ENCODE measurements at places on chromosomes 3 and 15. TPM values are rescaled to one million over a fixed set of nuclear protein-coding genes. Genes with fewer than 3 reads are reported as not detected.

- no peak for DNase-seq
These were observed 171.7 kb downstream of the C3orf38 start for GRCh38 chr3:88321363-88322050.

DNA sequence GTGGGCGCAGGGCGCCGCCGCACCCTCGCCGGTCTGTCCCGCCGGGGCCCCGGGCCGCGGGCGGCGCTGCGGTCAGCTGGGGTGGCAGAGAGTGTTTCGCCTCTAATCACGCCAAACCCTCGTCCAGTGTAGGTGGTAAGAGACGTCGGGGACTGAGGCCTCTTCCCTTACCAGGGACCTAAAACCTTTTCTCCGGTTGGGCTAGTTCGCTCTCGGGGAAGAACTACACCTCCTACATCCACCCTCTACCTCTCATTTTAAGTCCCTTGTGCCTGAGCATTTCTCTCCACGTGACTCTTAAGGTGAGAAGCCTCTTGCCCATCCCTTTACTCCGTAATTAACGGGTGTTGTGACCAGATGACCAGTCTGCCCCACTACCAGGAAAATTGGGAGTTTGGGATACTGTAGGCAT is 520 bp downstream of the TMEM42 start:
- peak; percentile 36 for DNase-seq

DISP2 gene
- polyA plus RNA-seq = 3.9 TPM

INAFM2 gene
- polyA plus RNA-seq = 12.7 TPM

GRCh38 chr3:57545636-57546268 is 1.6 kb upstream of the DNAH12 start:
- no peak for DNase-seq

CHRM5 gene
- polyA plus RNA-seq = 0.03 TPM

GRCh38 chr3:13161021-13161759 is 88.0 kb upstream of the IQSEC1 start:
- no peak for DNase-seq

- peak; percentile 78 for DNase-seq
These were observed at the start of gene MYD88 for GRCh38 chr3:38138349-38139190. MYD88 (plus strand) TSS chr3:38138661; CDS start chr3:38138701, 40 bp downstream.

- DNase-seq = no peak
These were observed 5.3 kb upstream of the BCL6 start for GRCh38 chr3:187750513-187751123.

DNA sequence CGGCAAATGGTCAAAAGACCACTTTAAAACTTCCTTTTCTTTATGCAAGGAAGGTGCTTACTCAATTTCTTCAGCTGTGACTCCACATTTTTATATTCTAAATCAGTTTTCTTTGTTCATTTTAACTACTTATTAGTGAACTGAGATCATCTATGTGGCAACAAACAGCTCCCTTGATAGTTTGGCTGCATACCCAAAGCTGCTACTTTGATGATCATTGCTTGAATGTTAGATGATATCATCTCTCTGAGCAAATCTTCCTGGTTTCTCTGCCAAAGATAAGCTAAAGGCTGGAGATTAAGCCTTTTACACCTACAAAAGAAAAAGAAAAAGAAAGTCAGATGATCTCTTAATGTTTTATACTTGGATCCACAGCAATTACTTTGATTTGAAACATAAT is 95.5 kb downstream of the DPH6 start:
- DNase-seq = no peak

SERINC4 gene
- polyA plus RNA-seq = 0.33 TPM

DNA sequence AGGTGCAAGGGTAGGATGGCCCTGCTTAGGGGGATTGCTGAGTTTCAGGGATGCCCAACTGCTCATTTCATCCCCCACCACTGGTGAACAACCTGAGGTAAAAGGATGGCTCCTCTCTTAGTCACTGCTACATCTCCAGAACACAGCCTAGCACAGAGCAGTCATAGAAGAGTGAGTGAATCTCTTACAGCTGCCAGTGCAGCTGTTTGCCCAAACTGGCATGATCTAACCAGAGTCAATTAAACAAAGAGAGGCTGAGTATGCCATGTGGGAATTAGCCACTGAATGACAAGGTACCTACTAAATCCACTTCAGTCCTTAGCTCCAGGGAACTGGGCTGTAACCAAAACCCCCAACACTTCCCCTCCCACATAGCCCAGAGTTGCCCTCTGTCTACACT is 6.8 kb upstream of the NCKIPSD start:
- DNase-seq = no peak

GRCh38 chr3:189808246-189809007 is 177.2 kb downstream of the TP63 start:
- no peak for DNase-seq

GRCh38 chr15:64146885-64147681 is 4.4 kb upstream of the SNX22 start:
- no peak for DNase-seq

CCR2 gene
- polyA plus RNA-seq = 1.0 TPM

DNA sequence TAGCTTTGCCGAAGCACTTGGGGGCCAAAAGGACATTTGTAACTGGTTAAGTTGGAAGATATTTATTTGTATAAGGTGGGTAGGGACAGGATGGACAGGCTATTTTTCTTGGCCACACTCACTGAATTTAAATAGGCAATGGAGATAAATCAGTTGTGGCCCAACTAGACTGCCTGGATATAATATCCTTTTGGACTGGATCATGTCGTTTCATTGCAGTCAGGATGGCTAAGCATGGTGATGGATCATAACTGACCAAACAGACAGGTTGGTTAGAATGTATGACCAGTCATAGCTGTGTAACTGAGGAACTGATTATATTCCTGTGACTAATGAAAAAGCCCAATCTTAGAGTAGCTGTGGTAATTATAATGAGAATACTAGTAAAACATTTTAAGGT is 284.0 kb downstream of the LPP start:
- no peak for DNase-seq

DNA sequence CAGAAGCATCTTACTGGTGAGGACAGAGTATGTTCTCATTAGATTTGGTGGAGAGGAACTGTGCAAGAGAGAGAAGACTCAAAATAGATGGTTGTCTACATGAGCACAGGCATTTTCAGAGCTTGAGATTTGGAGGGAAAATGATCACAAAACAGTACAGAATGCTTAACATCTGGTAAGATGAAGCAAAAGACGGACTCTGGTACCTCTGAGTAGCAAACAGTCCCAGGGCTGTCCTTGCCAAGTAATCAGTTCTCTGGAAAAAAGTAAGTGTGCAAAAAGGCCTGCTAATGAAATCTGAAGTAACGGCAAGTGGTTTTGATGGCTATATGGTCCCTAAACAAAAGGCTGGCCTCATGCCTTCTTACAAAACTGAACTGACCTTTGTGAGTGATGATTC is 414.2 kb downstream of the CNTN4 start:
- DNase-seq = no peak

DNA sequence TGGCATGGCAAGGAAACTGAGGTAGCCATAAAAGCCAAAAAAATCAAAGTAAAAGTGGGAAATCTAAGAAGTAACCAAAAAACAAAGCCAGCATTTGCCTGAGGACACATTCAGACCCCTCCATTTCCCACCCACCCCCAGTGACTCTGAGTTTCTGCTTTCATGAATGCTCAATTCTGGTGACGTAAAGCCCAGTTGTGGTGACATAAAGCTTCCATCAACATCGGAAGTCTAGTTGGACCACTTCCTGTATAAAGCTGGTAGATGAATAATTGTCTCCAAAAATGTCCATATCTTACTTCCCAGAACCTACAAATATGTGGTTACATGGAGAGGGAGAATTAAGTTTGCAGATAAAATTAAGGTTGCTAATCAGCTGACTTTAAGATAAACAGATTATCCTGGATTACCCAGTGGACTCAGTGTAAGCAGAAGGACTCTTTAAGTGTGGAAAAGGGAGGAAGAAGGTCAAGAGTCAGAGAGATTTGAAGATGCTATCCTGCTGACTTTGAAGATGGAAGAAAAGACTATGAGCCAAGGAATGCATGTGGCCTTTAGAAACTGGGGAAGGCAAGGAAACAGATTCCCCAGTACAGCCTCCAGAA is 62.0 kb upstream of the ST3GAL6 start:
- DNase-seq = no peak

- DNase-seq = no peak
These were observed 483 bp downstream of the IQCF6 start for GRCh38 chr3:51778554-51778953.

LSG1 gene
- polyA plus RNA-seq = 26.4 TPM

AP3B2 gene
- polyA plus RNA-seq = 0.53 TPM

DNA sequence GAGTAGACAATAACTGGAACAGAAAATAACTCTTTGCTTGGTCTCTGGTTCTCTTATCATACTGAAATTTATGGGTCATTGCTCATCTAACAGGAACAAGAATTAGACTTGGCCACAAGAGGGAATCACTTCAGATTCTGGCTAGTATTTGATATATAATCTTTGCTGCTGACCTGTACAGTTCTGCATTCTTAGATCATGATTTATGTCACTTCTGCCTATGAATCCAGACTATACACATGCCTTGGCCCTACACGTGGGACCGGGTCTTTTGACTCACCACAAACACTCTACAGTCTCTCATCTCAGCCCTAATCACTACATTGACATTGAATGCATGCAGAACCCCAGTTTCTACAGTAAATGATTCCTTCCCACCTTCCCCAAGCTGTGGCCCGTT is 162.5 kb upstream of the SOX2 start:
- DNase-seq = no peak

DNA sequence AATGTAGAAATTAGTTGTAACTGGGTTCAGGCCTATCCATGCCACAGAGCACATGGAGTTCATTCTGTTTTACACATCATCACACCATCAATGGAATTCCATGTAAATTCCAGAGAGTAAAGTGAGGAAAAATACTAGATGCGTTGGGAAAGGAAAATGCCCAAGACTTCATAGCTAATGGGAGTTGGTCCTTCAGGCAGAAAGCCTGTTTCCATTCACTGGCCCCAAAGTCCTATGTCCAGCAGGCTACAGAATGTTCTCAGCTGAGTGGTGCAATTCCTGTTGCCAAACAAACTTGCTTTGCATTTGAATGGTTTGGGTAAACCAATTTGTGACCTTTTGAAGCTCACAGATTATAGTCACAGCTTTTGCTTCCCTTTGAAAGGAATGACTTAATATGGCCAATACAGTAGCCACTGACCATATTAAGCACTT is 164.6 kb upstream of the PFN2 start:
- no peak for DNase-seq

DNA sequence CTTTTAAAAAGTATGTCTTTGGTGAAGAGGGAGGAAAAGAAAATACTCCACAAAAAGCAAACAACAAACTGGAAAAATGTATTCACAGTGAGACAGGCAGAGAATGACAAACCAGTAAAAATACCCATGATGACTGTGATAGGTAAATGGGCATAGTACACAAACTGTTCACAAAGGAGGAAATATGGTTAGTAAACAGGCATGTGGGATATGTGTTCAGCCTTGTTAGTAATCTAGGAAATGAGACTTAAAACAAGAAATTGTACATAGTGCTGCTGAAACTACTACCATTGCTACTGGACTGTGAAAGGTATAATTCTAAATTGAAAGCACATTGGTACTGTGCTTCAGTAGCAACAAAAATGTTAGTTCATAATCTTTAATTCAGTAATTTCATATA is 50.1 kb downstream of the UBE2E2 start:
- DNase-seq = no peak

GRCh38 chr3:45978006-45978761 is 17.4 kb downstream of the FYCO1 start:
- peak; percentile 22 for DNase-seq

DNA sequence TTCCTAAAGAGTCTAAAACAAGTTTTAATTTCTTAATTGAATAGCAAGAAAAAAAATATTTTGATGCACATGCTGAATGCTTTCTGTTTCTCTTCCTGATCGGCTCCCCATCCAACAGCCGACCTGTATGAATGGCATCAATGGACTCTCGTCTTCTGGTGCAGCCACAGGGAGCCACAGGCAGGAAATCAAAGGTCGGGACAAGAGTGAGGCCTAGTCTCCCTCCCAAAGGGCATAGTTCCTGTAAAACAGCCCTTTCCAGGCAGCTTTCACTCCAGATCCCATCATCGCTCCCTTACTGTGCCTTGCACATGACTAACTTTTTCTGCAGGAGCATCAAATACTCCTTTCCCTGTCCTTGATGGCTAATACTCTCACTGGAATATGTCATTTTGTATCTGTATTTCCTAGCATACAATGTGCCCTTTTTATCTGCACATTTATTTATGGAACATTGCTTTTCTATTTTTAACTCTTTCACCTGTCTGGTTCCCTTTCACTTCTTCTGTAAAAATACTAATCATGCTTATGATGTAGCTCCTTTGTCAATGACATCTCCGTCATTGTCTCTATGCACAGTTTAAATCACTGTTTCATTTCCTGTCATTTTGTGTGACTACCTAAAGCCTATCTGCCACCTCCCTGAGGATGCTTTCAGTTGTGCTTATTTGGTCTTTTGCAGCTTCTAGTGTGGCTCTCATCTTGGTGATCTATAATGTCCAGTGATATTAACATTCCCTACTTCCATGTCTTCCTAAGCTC is 326.2 kb downstream of the CTNNB1 start:
- no peak for DNase-seq

GRCh38 chr3:147421184-147421912 is 12.2 kb downstream of the ZIC1 start:
- no peak for DNase-seq

- DNase-seq = no peak
These were observed 146.1 kb upstream of the LINGO1 start for GRCh38 chr15:77778802-77779201.

FBXO40 gene
- polyA plus RNA-seq = 2.3 TPM

GRCh38 chr3:11077466-11077865 is 76.8 kb upstream of the HRH1 start:
- DNase-seq = no peak

PRTG gene
- 3.7 TPM for polyA plus RNA-seq

GRCh38 chr3:16136055-16136454 is 38.4 kb upstream of the GALNT15 start:
- DNase-seq = no peak

GRCh38 chr15:60576044-60576443 is 97.1 kb upstream of the ICE2 start:
- DNase-seq = no peak

U2SURP gene
- polyA plus RNA-seq = 105 TPM

DNA sequence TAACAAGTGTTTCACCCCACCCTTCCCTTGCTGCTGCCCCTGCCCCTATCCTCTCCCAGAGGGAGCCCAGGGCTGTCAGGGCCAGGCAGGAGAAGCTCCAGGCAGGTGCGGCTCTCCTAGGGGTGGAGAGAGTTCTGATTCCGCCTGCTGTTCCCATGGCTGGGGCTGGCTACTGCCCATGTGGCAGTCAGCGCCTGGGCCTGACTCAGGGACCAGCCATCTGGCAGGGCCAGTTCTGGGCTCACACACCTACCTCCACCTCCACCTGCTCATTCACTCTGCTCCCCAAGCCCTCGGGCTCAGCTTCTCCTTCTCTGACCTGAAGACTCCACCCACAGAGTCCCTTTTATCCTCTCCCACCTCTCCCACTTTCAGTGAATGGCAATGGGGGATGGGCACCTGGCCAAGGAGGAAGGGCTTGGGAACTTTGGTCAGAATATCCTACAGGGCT is 23.4 kb downstream of the AMOTL2 start:
- DNase-seq = no peak

GRCh38 chr3:146577662-146578061 is 27.5 kb downstream of the PLSCR5 start:
- DNase-seq = peak; percentile 45

GRM2 gene
- 0.63 TPM for polyA plus RNA-seq

GRCh38 chr3:151841801-151842200 is 27.9 kb downstream of the AADAC start:
- no peak for DNase-seq

All from muscle of back (tissue), 13 donors.